Activated effector memory CD4-positive, alpha-beta T cell treated with anti-CD3 and anti-CD28 coated beads, Interleukin-2, amount 50 U/mL, for 16 hours (primary cell): ENCODE measurements at places on chromosomes 12 and 14.

DNA sequence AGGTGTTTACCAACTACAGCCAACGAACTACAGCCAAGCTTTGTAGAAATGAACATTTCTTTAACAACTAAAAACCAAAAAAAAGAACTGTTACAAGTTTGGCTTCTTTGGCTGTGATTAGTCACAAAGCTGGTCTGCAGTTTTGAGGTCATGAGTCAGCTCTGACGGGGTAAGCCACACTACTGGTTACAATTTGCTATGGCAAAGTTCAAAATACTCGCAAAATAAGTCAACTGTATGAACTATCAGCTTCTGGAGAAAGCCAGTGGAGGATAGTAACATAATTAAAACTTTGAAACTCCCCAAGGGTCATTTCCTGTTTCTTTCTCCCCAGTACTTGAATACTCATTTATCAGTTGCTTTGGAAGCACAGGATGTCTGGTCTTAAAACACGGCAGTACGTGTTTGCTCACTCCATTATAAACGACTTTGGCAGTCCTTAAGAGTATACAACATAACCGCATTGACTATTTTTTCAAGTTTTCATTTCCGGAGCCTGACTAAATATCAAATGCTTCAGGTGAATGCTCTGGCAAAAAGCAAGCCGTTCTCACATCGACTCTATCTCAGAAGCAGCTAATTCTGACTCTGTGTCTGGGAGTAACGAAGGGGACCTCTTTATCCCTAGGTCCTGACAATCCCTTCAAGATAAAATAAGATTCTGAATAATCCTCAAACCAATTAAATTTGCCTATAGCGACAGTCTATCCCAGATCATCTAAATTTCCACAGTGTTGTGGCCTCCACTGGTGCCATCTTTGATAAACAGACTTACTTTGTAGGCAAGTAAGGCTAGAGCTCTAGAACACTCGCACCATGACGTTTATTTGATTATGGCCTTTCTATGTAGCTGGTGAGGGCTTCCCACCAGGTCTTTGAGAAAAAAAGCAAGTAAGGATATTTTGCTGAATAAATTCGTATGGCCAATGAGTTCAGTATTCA lies 10.6 kb downstream of the PHLDA1 start:
- DNase-seq = peak; percentile 86

DNA sequence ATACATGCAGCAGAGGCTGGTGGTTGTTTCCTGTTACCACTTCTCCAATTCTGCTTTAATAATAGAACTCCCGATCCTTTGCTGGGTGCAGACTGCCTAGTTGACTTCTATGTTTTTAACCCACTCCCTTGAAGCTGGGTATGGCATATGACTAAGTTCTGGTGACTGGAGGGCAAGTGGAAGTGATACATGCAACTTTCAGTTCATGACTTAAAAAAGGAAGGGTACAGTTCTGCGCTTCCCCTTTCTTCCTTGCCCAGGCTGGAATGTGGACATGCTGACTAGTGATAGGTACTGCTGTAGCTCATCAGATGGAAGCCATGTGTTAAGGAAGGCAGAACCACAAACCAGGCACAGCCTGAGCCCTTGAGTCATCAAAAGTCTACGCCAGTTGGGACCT lies 2.4 kb upstream of the A2M start:
- DNase-seq = no peak

- no peak for DNase-seq
These were observed 98.0 kb upstream of the USP15 start for GRCh38 chr12:62162214-62162613.

DNA sequence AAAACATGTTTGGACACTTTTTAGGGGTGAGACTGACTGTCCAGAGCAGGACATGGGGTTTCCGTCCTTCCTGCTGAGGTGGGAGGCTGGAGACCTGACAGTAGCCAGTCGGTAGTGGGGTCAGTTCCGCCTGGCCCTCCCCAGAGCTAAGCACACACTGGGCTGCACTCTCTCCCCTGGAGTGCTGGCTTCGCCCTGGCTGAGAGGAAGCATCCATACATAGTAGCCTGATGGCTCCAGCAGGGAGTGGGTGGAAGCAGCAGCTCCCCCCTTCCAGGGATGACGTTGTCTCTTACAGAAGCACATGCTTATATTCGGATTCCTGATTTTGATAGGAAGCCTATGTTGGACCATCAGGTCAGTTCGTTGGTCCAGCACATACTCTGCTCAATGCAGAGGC lies 40.4 kb downstream of the SFSWAP start:
- no peak for DNase-seq

- no peak for DNase-seq
These were observed 51.2 kb downstream of the ATF7IP start for GRCh38 chr12:14416658-14417057.
